T-helper 2 cell (primary cell): ENCODE measurements at places on chromosomes 16 and 17.

GRCh38 chr17:17325816-17326215, 22.6 kb downstream of the NT5M start:
- DNase-seq = no peak

- DNase-seq = no peak
Measured at GRCh38 chr16:66205287-66206231, 160.9 kb upstream of the CDH5 start.

DNA sequence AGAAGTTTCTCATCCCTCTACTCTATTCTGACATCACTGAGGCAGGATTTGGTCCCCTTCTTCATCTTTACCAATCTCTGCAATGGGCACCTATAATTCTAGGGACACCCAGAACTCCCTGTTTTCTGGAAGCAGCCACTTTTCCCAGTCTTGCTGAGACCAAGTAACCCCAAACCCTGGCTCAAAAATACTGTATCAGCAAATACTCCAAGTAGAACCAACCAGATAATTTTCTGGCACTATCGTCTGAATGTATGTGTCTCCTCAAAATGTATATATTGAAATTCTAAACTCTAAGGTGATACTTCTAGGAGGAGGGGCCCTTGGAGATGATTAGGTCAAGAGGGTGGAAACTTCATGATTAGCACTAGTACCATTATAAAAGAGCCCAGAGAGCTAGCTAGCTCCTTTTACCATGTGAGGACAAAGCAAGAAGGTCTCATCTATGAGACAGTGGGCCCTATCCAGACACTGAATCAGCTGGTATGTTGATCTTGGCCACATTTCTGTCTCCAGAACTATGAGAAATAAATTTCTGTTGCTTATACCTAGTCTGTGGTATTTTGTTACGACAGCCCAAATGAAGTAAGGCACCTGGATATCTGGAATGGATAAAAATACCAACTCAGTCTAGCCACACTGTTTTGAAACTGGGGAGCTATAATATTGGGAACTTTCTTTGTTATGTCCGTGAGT, 464.4 kb downstream of the CDH11 start:
- DNase-seq = no peak

DNA sequence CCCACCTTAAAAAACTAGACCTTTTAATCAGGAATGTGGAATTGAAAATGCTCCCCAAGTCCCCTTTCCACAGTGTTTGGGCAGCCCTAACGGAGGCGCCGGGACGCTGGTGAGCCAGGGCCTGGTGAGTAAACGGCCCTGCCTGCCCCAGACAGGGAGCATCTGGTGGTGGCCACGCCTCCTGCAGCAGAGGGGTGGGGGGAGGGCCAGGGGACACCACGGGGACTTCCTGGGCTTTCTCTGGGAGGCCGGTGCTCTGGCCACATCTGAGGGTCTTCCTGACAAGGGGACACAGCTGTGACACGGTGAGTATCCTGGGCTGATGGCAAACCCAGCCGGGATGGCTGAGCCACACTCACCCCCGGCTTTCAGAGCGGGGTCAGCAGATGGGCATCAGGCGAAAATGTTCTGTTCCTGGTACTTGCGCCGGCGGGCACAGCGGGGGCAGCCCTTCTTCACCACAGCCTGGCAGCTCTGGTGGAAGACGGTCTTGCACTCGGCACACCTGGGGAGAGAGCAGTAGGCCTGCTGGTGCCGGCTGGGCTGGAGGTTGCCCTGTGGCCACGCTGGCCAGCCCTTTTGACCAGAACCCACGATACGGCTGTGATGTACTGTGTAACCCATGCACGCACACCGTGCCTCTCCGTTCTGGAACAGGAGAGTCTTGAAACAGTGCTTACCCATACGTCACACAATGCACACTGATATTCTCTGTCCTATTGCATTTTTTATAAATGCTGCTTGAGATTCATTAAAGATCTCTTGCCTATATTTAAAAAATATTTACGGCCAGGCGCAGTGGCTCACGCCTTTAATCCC, 5.0 kb upstream of the ARHGAP27 start:
- DNase-seq = no peak

DNA sequence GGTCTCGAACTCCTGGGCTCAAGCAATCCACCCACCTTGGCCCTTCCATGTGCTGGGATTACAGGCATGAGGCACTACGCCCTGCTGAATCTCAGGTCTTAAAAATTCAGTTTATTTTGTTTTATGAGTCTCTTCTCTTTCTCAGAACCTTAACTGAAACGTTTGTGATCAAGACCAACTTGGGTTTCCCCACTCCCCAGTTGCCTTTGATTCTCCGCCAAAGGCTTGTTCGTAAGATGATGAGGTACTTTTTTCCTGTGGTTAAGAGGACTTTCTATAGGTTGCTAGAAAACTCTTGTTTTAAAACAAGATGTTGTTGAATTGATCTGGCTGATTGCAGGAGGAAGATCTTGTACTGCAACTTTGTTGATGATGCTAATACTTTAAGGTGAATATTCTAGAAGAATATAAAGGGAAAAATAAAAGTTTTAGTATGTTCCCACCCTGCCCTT, 11.7 kb downstream of the ABCC1 start:
- DNase-seq = peak; percentile 95

- no peak for DNase-seq
Measured at GRCh38 chr17:16214190-16215001, 938 bp downstream of the NCOR1 start.

- no peak for DNase-seq
Measured at GRCh38 chr16:17578981-17579874, 108.5 kb upstream of the XYLT1 start.

GRCh38 chr16:67395105-67395457, 1.8 kb upstream of the TPPP3 start:
- DNase-seq = no peak

- DNase-seq = no peak
Measured at GRCh38 chr17:78933959-78934568, 8.9 kb upstream of the TIMP2 start.

DNA sequence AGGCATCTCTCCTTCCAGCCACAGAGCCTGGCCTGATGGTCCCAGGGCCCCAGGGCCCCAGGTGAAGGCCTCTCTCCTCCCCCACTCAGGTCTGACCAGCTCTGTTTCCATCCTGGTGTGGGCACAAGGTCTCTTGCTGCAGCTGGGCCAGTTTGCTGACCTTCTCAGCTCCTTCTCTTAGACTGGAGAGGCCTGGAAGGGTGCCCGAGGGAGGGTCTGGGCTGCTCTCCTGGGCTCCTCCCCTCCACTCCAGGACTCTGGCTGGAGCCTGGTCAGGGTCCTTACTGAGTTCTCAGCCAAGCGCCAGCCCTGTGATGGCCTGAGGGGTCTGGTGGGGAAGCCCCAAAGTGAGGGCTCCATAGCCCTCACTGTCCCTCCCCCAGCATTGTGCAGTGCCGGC, 12.4 kb downstream of the SOCS3 start:
- DNase-seq = no peak

- no peak for DNase-seq
Measured at GRCh38 chr17:71402661-71403141, 718.1 kb upstream of the SOX9 start.

GRCh38 chr16:57882792-57883191, 80.5 kb upstream of the KIFC3 start:
- DNase-seq = no peak

DNA sequence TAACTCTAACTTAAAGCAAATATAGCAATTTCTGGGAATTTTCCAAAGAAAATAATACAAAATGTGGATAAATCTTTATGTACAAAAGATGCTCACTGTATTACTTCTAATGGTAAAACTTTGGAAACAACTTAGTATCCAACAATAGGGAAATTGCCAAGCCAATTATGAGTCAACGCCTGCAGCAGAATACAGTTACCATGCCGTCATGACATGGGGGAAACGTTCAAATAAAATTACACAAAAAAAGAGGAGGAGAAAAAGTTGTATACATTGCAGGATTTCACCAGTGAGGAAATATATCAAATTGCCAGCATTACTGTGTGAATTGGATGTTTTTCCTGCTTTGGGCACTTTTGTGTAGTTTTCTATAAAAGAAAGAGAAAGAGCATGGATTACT, 469.6 kb downstream of the SOX9 start:
- DNase-seq = no peak

DNA sequence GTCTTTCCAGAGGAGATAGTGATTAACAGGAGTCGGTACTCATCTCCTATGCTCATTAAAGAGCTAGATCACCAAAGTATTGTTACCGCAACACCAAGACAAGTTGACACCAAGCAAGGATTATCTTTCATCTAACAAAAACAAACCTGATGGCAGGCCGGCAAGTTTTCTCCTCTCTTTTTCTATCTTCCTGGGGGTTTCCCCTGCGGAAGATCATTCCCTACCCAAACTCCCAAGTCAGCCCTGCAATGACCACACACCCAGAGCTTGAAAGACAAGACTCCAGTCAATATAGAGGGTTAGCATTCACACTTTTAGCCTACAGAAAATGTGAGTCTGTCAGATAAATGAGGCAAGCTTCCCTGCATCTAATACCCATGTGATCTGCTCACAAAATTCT, 312.1 kb downstream of the SOX9 start:
- DNase-seq = no peak

DNA sequence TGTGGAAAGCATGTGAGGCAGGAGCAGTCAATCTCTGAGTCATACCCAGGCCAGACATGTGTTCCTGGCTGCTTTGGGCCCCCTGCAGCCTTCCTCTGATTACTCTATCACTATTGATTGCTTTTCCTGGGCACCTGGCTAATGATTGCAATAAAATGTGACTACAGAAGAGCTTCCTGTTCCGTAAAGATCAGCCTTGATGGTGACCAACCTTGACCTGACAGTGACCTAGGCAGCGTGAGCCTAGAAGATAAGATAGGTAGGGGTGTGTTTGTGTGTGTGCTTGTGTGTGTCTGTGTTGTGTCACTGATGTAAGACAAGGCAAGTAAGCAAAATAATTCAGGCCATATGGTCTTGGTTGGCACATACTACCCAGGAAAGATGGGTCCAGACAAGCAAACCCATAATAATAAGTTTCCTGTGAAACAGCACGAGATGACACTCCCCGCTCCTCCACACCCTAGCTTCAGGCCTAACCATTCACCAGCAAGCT, 367.7 kb upstream of the CDH11 start:
- DNase-seq = no peak

- DNase-seq = no peak
Measured at GRCh38 chr16:27950206-27950887, 113.2 kb downstream of the GSG1L start.

DNA sequence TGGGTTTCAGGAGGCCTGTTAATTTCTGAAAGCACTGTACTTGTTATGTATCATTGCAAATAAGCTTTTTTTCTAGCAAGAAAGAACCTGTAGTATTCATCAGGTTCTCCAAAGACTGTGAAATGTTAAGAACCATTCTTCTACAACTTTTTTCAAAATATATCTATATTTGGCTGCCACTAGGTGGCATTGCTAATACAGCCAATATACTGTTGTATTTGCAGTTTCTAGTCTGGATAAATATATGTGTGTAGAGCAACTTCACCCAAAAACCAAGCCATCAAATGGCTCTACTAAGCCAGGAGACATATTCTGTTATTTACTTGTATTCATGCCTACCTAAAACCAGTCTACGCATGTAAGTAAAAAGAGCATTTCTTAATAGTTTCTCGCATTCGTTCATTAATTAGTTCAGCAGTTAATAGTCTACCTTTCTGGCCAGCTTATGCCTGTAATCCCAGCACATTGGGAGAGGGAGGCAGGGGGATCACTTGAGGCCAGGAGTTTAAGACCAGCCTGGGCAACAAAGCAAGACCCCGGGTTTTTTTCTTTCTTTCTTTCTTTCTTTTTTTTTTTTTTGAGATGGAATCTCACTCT, 39.5 kb downstream of the VMP1 start:
- DNase-seq = no peak

DNA sequence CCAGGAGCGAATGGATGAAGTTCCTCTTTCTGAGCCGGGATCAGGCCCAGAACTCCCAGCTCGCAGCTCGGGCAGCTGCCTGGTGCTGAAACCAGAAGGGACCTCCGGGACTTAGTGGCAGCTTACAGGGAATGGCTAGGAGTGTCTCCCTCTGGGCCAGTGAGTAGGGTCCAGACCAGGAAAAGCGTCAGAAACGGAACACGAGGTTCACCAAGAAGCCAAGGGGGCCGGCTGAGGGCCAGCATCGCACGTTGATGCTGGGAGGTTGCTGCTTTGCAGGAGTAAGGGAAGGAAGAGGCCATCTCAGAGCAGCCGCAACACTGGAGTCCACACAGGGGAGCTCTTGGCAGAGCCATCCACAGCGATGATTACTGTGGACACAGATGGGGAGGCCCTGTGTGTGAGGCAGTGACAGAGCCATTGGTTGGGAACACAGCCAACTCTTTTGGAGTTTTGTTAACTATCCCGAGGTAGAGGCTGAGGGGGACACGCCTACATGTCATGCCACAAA, 74.0 kb upstream of the CREBBP start:
- no peak for DNase-seq
